ENCODE measurements at places on chromosomes 16 and 17.
A peak's percentile ranks its signal among the peaks of the same experiment; 100 is the strongest.

GRCh38 chr16:75458439-75458838, 6.0 kb downstream of the TMEM170A start:
- no peak for DNase-seq

DNA sequence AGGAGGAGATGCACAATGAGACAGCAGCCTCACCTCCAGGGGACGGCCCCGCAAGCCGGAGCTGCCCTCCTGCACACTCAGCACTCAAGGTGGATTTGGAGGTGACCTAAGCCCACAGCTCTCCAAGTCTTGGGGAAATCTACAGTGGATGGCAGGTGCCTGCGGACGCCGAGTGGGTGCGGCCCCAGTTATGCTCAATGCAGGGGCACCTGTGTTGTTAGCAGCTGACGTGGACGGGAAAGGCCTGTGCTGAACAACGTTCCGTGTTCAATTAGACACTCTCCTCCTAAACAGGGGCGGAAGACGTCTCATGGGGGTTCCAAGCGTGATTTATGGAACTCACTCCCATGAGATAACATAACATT, 22.0 kb upstream of the METRNL start:
- no peak for DNase-seq

- no peak for DNase-seq
Measured at GRCh38 chr17:47924785-47925677, 16.3 kb upstream of the PNPO start.

GRCh38 chr16:22789281-22789945, 24.5 kb upstream of the HS3ST2 start:
- no peak for DNase-seq

DNA sequence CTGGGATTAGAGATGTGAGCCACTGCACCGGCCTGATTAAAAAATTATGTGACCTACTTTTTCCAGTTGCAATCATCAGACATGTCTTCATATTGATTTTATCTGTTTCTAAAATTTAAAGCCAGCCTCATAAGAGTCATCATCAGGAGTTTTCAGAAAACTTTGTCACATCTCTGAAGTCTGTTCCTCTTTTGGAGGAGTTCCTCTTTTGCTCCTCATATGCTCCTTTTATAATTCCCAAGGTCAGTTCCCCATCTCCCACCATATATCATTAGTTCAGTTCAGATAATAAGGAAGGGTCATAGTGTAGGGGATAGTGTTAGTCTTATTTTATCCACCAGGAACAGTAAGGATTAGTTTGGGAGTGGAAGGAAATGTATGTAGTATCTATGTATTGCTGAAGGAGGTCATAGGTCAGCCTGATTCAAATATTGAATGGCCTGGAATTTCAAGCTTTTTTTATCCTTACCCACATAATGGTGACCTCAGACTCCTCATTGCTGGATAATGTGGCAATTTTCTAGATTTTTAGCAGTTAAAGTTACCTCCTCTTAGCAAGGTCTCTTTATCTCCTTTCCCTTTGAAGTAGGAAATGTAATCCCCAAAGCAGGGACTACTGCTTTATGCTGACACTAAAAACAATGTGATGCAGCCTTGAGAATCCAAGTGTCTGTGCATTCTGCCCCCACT, 13.8 kb upstream of the DUSP14 start:
- DNase-seq, result no peak

GRCh38 chr16:27642756-27643155, 92.8 kb downstream of the KATNIP start:
- DNase-seq, result peak; percentile 35

DNA sequence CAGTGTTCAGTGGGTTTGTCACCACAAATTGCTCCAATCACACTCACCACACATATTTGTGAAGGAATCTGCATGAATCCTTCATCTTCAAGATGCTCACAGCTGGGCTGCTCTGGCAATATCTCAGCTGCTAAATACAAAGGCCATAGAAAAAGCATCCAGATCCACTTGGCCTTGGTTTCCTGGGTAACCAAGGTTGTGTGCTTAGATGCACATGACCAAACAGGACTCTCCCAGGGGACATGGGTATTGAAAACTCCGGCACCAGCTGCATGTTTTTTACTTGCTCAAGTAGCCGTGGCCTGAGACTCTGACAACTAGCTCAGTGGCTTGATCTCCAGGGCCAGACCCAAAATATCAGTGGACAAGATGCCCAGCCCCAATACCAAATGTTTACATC, 131.3 kb downstream of the CBLN1 start:
- DNase-seq, result peak; percentile 55

GRCh38 chr16:85936816-85937215, 37.9 kb downstream of the IRF8 start:
- no peak for DNase-seq
